ENCODE measurements at places on chromosomes 4 and X. TPM values are rescaled to one million over a fixed set of nuclear protein-coding genes. Genes with fewer than 3 reads are reported as not detected.

Gene CLNK
- total RNA-seq: 0.29 TPM

Gene GPM6B
- total RNA-seq: not detected

GRCh38 chrX:153414856-153415510, 3.7 kb downstream of the ZFP92 start:
- DNase-seq: no peak
- H3K4me1 ChIP-seq: peaks cover 10% of the 10 kb centered on the region
- H3K36me3 ChIP-seq: no peaks in the 10 kb centered on the region
- H3K27ac ChIP-seq: no peak overlapping the region

- DNase-seq: no peak
- H3K4me1 ChIP-seq: no peaks in the 10 kb centered on the region
- no peaks in the 10 kb centered on the region for H3K27me3 ChIP-seq
- H3K4me3 ChIP-seq: no peak overlapping the region
- no peaks in the 10 kb centered on the region for H3K36me3 ChIP-seq
Observed at GRCh38 chr4:188308142-188308541, 168.9 kb downstream of the TRIML1 start.
